Aorta (tissue), 5 donors: ENCODE measurements at places on chromosomes 2 and 18. TPM values are rescaled to one million over a fixed set of nuclear protein-coding genes. Genes with fewer than 3 reads are reported as not detected.

- no peak overlapping the region for H3K4me3 ChIP-seq
- H3K36me3 ChIP-seq, result peaks cover 3% of the 10 kb centered on the region
- no peak for DNase-seq
Measured at GRCh38 chr18:76953156-76953555, 130.8 kb downstream of the ZNF236 start.

DNA sequence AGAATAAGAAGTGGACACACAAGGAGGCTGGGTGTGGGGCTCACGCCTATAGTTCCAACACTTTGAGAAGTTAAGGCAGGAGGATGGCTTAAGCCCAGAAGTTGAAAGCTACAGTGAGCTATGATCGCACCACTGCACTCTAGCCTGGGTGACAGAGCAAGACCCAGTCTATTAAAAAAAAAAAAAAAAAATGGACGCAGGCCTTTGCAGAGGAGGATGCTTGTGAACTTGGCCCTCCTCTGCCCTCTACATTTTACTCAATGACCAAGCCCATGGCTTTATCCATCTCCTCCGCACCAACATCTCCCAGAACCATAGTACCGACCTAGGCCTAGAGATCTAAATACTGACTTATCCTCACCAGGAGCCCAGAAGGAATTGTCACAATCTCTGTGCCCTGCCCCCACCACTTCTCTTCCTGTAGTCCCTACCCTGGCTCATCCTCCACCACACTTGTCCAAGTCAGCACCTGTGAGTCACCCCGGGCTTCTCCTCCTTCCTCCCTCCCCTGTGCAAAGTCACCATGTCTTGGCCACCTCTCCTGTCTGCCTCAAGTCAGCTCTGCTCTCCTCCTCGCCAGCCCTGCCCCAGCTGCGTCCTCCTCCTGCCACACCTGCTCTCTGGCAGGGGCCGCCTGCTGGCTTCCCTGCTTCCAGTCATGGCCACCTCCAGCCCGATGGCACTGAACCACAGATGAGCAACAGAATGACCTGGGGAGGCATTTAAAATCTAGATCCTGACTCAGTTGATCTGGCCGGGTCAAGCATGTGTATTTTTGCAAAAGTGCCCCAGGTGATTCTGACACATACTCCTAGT lies 35.8 kb upstream of the ASPRV1 start:
- no peaks in the 10 kb centered on the region for H3K27me3 ChIP-seq
- no peaks in the 10 kb centered on the region for H3K4me1 ChIP-seq
- H3K27ac ChIP-seq, result no peak overlapping the region
- DNase-seq, result no peak
- H3K4me3 ChIP-seq, result no peak overlapping the region
- peaks cover 6% of the 10 kb centered on the region for H3K36me3 ChIP-seq

GRCh38 chr2:98795891-98796676 lies 65.2 kb upstream of the MGAT4A start:
- H3K4me1 ChIP-seq, result no peaks in the 10 kb centered on the region
- H3K27ac ChIP-seq, result no peak overlapping the region
- no peaks in the 10 kb centered on the region for H3K27me3 ChIP-seq
- no peak for DNase-seq
- no peak overlapping the region for H3K4me3 ChIP-seq
- no peaks in the 10 kb centered on the region for H3K36me3 ChIP-seq

GRCh38 chr2:106658616-106659015 lies 171.5 kb downstream of the CD8B2 start:
- no peak overlapping the region for H3K27ac ChIP-seq
- no peak overlapping the region for H3K4me3 ChIP-seq
- DNase-seq, result no peak
- no peaks in the 10 kb centered on the region for H3K36me3 ChIP-seq
- H3K27me3 ChIP-seq, result no peaks in the 10 kb centered on the region

The MCEE gene
- 25.6 TPM for total RNA-seq

DNA sequence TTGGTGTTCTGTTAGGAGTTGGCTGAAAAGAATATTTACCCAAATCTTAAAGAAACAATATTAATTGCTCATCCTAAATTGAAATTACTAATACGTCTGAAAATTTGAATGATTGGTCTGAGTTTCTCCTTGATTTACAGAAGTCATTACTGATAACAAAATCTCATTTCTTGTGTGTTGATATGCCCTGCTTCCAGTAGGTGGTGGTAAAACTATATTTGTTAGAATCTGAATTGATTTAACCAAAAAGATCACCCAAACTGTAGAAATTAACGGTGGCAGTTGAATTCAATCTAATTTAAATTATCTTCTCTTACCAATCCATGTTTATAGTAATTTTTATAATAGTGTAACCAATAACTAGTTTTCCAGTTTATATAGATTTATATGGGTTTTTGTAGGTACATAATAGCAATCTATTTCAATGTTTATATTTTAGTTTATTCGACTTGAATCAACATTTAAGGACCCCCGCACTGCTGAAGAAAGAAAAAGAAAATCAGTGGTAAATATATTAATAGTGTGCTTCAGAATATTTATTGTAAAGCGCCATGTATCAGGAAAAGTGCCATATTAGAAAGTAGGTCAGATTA lies 38.3 kb downstream of the PAPOLG start:
- no peaks in the 10 kb centered on the region for H3K4me1 ChIP-seq
- no peaks in the 10 kb centered on the region for H3K36me3 ChIP-seq
- no peak for DNase-seq
- H3K27ac ChIP-seq, result no peak overlapping the region
- H3K4me3 ChIP-seq, result no peak overlapping the region

GRCh38 chr18:8139891-8140406 lies 469.3 kb upstream of the RAB12 start:
- no peak overlapping the region for H3K27ac ChIP-seq
- no peaks in the 10 kb centered on the region for H3K27me3 ChIP-seq
- no peak overlapping the region for H3K4me3 ChIP-seq
- no peaks in the 10 kb centered on the region for H3K36me3 ChIP-seq

The ZNF804A gene
- total RNA-seq, result 0.23 TPM

The TMEM37 gene
- 11.0 TPM for total RNA-seq

The KANSL1L gene
- total RNA-seq, result 42.4 TPM

DNA sequence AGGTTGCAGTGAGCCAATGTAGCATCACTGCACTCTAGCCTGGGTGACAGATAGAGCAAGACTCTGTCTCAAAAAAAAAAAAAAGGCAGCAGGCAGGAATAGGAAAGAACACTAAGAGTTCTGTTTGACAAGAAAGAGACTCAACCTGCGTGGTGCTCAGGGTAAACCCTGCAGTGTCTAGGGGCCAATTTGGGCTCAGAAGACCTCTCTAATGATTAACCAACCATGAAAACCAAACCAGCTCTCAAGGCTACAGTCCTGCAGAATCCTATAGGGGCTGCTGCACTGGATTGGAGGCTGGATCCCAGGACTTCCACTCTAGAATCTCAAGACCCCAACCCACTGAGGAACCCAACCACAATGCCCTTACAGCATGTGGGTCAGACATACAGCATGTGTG lies 2.4 kb downstream of the TRABD2A start:
- H3K36me3 ChIP-seq, result no peaks in the 10 kb centered on the region
- DNase-seq, result no peak
- no peak overlapping the region for H3K27ac ChIP-seq
- H3K27me3 ChIP-seq, result no peaks in the 10 kb centered on the region

The SYT4 gene
- total RNA-seq, result not detected
